Stimulated activated CD4-positive, alpha-beta T cell treated with anti-CD3 and anti-CD28 coated beads, Interleukin-2, amount 100 ng/mL, for 48 hours (primary cell): ENCODE measurements at places on chromosomes 11 and 22.

- no peak for DNase-seq
Measured at GRCh38 chr22:45485261-45485660, 17.4 kb upstream of the FBLN1 start.

DNA sequence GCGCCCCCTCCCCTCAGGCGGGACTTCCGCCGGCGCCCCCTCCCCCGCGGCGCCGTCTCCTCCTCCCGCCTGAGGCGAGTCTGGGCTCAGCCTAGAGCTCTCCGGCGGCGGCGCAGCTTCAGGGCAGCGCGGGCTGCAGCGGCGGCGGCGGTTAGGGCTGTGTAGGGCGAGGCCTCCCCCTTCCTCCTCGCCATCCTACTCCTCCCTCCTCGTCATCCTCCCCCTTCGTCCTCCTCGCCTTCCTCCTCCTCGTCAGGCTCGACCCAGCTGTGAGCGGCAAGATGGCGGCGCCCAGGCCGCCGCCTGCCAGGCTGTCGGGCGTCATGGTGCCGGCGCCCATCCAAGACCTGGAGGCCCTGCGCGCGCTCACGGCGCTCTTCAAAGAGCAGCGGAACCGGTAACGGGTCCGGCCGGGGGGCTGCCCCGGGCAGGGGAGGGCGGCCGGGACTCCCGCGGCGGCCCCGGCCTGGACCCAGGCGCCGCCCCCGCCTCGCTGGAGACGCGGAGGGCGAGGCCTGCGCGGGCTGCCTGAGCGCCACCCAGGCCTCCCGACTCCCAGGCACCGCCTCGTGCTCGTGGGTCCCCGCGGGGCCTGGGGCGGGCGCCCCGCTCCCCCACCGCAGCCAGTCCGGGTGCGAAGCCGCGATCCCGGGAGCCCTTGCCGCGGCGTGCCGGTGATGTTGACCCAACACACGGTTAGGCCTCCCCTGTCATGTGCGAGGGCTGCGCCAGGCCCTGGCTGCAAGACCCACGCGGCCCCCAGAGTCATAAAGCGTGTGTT lies at the start of gene ATXN10:
Gene ATXN10 (plus strand): TSS at position 52 of the 781 bp plus-strand sequence. CDS start 230 bp downstream, at position 282.
- DNase-seq, result peak; percentile 60

DNA sequence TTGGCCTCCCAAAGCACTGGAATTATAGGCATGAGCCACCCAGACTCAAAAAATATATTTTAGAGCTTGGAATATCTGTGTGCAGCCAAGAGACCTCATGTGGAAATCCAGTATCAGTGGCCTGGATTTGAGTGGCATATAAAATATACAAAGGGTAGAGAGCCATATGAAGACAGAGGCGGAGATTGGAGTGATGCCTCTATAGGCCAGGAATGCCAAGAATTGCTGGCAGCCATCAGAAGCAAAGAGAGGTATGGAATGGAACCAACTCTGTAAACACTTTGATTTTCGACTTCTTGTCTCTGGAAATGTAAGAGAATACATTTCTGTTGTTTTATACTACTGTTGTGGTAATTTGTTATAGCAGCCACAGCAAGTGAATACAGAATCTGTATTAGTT lies 123.0 kb downstream of the PLEKHA7 start:
- no peak for DNase-seq

GRCh38 chr11:3781423-3781822 lies 15.9 kb downstream of the NUP98 start:
- DNase-seq, result no peak

GRCh38 chr11:94922321-94923003 lies 50.9 kb downstream of the CWC15 start:
- no peak for DNase-seq
